ENCODE measurements at places on chromosomes 6 and 20.
A peak's percentile ranks its signal among the peaks of the same experiment; 100 is the strongest.

DNA sequence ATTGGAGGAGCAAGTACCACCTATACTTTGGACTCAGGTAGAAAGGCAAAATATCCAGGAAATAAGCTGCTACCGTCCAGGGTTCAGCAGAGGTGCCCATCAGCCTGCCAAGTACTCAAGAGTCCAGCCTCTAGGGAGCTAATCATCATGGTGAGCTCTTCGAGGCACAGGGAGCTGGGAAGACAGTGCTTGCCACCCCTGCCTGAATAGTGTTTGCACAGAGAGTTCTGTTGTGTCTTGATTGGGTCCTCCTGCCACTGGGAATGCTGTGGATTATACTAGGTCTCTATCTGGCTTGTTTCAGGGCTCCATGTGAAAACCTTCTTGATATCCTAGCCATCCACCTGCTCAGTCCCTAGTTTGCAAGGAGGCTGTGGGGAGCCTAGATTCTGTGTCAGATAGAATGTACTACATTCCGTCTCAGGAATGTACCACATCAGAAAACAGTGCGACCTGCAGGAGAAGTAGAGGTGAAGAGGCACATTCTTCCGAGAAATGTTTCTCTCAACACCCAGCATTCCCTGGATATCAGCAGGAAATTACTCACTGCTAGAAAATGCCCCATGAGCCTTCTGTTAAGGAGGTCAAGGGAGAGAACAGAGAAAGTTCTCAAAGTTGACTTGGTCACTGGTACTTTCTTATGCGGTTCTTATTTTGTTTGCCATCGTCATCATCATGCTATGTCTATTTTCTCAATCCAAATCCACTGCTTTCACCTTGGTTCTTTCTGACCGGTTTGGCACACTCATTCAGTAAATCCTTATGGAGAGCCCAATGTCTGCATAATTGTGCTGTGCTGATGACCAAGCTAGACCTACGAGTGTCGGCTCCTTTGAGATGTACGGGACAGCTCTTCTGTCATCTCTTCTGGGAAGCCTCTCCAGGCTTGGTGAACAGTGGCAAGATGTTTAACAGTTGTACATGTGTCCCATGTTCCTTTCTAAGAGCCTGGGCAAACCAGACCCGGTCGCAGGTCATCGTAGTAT is 30.7 kb downstream of the PTPN1 start:
- DNase-seq: no peak

- DNase-seq: no peak
These were observed 25.0 kb upstream of the EMILIN3 start for GRCh38 chr20:41391587-41392001.

DNA sequence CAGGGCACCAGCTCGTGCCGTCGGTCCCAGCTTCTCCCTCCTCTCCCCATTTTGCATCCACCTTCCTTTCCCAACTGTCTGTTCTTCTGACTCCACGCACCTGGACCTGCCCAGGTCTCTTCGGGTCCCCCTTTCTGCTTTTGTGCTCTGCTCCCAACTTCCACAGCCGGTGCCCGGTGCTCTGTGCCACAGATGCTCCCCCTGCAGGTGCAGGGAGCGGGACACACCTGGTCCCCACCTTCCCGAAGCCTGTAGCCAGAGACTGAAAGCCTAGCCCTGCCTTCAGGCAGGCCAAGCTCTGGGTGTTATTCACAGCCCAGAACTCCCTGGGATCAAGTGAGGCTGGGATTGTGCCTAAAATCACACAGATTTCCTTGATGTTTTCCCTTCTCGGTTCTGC is 24.6 kb upstream of the BMP7 start:
- DNase-seq: peak; percentile 56

GRCh38 chr6:116144605-116145004 is 18.7 kb upstream of the COL10A1 start:
- DNase-seq: no peak

- DNase-seq: no peak
These were observed 9.0 kb downstream of the OR2B6 start for GRCh38 chr6:27966044-27966443.

GRCh38 chr6:80792151-80792550 is 685.7 kb downstream of the BCKDHB start:
- no peak for DNase-seq

- no peak for DNase-seq
These were observed 20.3 kb downstream of the ENPP1 start for GRCh38 chr6:131828080-131828479.

DNA sequence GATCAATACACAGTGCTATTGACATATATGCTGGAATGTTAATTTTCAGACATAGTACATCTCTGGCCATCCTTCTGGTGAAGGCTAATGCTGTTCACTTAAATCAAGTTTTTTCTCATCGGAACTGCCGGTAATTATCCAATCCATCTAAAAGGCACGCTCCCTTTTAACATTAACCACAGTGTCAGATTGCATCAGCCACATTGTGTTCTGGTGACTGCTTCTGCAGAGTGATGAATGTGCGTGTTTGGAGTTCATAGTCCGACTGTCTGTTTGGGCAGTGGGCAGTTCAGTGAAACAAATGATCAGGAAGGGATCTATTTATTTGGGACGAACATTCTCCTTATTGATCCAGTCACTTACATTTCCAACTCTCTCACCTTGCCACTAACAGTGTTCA is 49.5 kb downstream of the SOBP start:
- DNase-seq: no peak

DNA sequence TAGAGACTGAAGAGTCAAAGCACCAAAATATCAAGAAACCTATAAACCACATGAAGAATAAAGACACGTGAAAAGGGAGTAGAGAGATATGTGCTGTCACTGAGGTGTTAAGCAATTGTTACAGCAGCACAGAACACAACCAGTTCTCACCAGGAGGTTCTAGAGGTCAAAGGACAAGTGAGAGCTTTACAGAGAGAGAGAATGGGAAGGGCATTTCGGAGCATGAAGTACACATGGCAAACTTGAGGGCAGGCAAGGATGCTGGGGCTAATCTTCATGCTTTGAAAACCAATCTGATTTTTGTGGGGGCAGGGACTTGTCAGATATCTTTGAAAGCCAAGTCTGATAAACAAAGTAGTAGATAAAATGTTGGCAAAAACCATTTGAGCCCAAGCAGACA is 142.3 kb upstream of the NRSN1 start:
- no peak for DNase-seq

- DNase-seq: no peak
These were observed 16.2 kb upstream of the TMEM181 start for GRCh38 chr6:158543606-158544185.

GRCh38 chr20:37238426-37238825 is 23.2 kb downstream of the GHRH start:
- no peak for DNase-seq

DNA sequence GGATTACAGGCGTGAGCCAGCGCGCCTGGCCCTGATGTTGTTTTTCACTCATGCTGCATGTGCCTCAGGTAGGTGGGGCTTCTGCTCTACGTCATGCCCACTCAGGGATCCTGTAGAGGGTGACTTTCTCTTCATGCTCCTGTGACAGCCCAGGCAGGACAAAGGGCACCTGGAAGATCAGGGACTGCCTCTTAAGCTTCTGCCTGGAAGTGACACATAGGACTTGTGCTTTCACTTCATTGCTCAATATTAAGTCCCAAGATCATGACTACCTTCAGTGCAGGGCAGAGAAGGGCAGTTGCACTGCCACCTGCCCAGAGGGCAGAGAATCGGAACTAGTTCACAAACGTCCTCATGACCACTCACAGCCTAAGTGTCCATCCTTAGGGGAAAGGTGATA is 249.5 kb upstream of the SULF2 start:
- no peak for DNase-seq

DNA sequence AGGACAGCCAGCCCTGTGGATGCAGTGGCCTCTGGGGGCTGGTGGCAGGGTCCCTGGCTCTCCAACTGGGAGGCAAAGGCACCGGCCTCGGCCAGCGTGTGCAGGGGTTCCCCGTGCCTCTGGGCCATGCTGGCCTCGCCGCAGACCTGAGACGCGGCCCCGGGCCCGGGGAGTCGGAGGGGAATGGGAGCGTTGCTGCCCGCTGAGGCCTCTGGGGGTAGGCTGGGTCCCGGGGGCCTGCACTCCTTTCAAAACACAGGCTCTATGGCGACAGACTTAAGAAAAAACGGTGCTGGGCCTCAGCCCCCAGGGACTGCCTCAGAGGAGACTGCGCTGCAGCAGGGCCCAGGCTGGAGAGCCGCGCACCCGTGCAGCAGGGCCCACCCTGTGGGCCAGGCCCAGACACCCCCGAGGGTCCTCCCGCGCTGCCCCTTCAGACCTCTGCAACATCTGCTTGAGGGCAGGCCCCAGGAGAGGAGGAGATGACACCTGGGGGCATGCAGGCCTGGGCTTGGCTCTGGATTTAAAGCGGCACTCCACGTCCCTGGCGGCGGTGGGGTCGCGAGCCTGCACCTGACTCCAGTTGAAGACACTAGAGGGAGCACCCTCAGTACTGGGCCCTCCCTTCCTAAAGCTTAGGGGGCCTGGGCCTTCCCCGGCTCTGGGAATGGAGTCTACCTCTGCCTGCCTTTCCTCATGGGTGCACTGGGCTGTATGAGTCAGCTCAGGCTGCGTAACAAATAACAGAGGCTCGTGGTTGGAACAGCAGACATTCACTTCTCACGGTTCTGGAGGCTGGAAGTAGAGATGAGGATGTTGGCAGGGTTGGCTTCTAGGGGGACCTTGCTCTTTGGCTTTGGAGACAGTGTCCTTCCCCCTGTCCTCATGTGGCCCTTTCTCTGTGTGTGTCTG is 117.4 kb upstream of the RPS6KA2 start:
- DNase-seq: no peak

- DNase-seq: no peak
These were observed 519.1 kb upstream of the AGPAT4 start for GRCh38 chr6:161792851-161793493.

GRCh38 chr6:11282245-11282644 is 49.8 kb upstream of the NEDD9 start:
- no peak for DNase-seq

DNA sequence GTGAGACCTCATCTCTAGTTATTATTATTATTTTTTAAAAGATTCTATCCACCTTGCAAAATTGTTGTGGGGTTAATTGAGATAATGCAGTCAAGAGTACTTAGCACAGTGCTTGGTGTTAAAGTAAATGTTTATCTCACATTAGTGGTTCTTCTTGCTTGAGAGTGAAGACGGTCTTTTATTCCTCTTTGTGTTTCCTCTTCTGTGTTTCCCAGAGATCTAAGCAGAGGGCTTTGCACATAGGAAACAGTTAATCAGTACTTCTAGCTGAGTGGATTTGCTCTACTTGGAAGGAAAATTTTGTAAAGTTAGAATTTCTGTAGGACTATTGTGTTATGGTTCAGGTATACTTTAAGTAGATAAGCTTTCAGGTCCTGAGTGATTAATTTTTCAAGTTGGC is 3.5 kb downstream of the ARMC2 start:
- no peak for DNase-seq

DNA sequence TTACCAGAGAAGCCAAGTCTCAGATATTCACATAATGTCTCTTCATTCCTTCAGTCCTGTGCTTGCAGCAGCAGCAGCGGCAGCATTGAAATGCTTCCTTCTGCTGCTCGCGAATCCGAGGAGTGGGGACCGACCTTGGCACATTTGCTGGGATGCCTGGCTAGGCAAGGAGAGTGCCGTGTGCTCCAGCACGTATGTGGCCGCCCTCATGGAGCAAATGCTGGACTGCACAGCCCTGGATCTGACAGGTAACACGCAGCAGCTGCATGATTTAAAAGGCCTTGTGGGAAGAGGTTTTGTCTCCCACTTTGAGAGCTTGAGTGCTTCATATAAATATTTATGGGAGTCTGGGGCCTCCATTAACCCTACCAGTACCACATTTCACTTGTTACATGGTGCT is 9.9 kb downstream of the MAFB start:
- no peak for DNase-seq

GRCh38 chr6:10084111-10084986 is 330.5 kb downstream of the TFAP2A start:
- DNase-seq: no peak

GRCh38 chr6:33676416-33677142 is 34.9 kb downstream of the UQCC2 start:
- DNase-seq: no peak

DNA sequence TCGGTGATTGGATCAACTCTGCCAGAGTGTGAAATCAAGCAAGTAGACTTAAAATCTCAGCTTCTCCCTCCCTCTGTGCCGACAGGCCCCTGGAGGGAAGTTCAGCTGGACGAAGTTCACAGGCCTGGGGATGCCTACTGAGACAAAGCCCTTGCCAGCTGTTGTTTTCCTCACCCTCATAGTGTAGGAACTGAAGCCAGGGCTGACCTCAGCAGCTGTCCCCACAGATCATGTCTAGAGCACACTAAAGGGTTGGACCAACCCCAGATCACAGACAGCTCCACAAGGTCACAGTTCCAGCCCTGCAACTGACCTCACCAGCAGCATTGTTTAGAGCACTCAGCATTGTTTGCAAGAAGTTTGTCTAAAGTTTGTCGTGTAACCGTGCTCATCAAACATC is 261.9 kb upstream of the ECI2 start:
- DNase-seq: peak; percentile 45

DNA sequence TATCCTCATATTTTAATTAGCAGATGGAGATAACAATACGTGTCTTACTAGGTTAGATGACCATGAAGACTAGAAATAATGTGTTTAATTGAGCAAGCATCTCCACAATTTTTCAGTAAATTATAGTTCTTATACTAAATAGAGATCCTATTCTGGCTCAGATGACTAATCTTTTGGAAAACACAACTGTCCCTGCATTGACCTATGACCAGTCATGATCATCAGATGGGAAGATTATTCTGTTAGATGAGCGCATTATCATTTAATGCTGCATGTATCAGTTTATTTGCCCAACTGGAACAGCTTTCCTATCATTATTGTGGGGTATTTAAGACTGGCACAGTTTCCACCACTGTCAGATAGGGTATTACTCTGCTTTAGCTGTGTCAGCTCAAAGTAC is 185.5 kb downstream of the MOXD1 start:
- DNase-seq: no peak

DNA sequence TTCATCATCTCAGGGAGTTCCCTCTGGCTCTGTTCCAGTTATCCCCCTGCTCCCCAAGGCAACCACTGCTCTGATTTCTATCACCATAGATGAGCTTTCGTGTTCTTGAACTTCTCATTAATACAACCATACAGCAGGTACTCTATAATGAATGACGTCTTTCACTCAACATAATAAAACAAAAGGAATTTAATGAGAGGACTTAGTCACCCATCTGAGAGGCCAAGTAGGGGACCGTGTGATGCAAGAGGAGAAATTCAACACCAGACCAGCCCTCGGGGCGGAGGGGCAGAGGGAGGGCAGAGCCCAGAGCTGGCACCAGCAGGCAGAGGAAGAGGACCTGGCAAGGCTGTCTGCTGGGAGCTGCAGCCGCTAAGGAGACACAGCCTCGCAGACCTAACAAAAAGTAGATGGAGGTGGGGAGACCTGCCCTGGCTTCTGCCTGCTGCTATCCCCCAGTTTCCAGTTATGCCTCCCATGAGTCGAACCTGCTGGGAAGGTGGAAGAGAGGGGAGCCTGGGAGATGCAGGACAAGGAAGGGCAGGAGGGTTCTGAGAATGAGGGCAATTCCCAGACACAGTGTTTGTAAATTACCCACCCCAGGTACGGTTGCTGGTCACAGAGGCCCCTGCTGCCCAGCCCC is 13.8 kb downstream of the CCN5 start:
- no peak for DNase-seq
